Occipital lobe (tissue), 3 donors: ENCODE measurements at places on chromosomes 6 and 20.
A peak's percentile ranks its signal among the peaks of the same experiment; 100 is the strongest.

GRCh38 chr20:38554986-38555385, 26.0 kb upstream of the ADIG start:
- DNase-seq, result no peak

DNA sequence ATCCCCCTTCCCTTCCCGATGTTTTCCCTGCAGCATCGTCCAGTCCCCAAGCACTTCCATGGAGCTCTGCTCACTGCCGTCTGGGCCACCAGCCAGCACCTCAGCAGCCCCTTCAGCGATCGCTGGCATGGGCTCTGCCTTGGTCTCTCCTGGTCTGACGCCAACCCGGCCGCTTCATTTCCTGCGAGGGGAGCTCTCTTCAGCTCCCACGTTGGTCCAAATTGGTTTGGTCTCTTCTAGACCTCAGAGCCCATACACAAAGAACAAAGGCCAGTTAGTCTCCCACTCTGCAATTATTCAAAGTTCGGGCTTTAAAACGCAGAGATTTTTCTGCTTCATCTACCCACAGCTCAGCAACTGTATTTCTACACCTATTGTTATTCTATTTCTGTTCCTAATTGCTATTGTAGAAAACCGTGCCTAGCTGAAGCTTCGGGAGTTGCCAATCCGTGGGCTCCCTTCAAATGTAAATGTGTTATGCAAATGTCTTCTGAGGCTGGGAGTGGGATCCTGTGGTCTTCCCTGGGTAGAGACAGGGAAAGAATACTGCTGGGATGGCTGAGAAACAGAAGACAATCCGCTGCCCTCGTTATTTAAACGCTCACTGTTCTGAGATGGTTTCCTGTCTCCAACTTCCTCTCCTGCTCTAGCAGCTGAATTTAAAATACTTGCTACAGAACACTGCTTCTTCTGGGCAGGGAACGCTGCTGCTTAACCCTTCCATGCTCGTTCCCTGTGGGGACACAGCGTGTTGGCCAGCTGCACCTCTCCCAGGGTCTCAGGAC, 154.2 kb upstream of the QKI start:
- DNase-seq, result peak; percentile 46

DNA sequence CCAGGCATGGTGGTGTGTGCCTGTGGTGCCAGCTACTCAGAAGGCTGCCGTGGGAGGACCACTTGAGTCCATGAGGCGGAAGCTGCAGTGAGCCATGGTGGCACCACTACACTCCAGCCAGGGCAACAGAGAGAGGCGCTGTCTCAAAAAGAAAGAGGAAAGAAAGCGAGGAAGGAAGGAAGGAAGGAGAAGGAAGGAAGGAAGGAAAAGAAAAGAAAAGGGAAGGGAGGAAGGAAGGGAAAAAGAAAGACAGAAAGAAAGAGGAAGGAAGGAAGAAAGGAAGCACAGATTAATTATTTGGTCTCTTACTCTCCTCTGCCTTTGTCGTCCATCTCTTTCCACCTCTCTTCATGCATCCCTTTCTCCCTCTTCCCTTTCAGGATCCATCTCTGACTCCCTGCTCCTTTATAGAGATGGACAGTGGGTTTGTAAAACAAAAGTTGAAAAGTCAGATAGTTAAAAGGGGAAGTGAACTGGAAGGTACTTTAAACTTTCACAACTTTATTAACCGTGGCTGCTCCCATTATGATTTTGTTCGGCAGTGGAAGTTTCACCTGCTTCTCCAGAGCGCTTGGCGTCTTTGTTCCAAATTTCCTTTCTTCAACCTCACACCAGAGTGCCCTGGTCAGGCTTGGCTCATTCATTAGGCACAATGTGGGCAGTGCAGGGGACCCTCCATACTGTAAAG, 1.5 kb downstream of the HLA-DQA1 start:
- no peak for DNase-seq

DNA sequence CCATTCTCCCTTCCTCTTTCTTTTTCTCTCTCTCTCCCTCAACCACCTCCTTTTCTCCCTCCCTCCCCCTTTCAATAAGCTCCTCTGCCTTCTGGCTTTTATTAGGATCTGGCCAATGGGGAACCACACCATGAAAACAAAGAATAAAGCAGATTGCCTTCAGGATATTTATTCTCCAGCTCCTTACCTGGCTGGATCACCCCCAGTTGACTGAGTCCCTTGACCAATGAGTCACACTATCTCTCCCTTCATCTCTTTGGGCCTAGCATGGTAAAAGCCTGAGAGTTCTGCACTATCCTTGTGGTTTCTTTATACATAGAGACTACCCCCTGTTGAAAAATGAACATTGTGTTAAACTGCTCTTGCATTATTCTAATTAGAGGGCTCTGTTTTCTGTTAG, 476.8 kb downstream of the EPHA7 start:
- DNase-seq, result no peak

- peak; percentile 11 for DNase-seq
These were observed 48.9 kb downstream of the ANKRD60 start for GRCh38 chr20:58179432-58180099.

DNA sequence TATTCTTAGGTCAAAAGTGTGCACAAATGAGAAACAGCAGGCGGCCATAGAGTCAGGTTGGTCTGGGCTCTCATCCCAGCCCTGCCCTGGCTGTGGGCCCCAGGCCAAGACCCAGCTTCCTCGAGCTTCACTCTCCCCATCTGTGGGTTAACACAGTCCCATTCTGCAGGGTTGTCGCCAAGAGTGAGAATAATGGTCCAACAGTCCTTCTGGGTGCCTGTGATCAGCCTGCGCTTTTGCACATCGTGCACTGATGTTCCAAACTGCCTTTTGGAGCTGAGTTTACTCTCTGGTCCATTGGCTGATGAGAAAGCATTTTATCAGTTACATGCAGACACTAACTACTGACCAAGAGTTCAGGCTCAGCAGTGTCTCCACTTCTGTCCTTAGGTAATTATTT, 82.6 kb downstream of the INSM1 start:
- DNase-seq, result peak; percentile 21

GRCh38 chr20:54123587-54124180, 50.1 kb downstream of the CYP24A1 start:
- no peak for DNase-seq

DNA sequence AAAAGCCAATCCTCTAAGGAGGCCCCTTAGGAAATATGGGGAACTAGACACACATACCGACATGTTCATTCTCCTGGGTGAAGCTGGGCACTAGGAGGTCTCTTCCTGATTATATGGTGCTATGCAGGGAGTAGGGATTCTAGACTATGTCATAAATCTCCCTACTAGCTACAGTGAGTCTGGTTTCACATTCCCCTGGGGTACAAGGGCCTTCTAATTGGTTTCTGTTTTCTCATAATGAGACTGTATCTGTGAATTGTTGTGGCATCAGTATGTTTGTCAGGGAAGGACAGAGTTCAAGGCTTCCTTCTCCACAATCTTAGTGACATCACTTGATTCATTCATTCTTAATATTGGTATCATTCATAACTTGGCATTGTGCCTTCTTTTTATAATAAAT, 103.5 kb downstream of the TINAG start:
- DNase-seq, result no peak

- no peak for DNase-seq
These were observed 461.6 kb downstream of the ADGRB3 start for GRCh38 chr6:69096681-69097080.

DNA sequence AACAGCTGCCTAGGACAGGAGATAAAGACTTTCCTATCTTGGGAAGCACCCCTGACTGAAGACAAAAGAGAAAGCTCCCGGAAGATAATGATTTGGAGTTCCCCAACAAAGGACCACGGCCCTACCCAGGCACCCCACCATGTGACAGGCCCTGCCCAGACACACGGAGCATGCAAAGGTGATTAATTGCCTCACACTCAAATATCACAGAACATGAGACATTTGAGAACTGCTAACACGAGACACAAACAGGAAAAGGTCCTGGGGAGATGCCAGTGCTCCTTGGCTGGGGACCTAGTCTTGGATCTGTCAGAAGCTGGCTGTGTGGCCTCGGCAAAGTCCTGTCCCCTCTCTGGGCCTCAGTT, 82.5 kb upstream of the PTPN1 start:
- no peak for DNase-seq

- DNase-seq, result no peak
These were observed 34.7 kb upstream of the TOP1 start for GRCh38 chr20:40993794-40994540.

DNA sequence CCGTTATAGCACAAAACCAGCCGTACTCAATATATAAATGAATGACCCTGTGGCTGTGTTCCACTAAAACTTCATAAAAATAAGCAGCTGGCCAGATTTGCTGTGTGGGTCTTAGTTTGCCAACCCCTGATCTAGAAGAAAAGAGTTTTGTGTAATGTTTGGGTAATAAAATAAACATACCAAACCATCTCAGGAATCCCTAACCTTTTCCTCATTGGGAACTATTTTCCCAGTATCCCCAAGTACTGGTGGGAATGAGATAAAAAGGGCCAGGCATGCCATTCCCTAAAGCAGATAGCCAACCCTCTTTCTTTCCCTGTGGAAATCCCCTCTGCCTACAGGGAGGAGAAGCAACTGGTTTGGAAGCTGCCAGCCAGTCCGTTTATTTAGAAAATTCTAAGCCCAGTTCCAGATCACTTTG, 169.1 kb upstream of the AKAP12 start:
- DNase-seq, result no peak

GRCh38 chr6:120700001-120700400, 634.3 kb downstream of the TBC1D32 start:
- no peak for DNase-seq

DNA sequence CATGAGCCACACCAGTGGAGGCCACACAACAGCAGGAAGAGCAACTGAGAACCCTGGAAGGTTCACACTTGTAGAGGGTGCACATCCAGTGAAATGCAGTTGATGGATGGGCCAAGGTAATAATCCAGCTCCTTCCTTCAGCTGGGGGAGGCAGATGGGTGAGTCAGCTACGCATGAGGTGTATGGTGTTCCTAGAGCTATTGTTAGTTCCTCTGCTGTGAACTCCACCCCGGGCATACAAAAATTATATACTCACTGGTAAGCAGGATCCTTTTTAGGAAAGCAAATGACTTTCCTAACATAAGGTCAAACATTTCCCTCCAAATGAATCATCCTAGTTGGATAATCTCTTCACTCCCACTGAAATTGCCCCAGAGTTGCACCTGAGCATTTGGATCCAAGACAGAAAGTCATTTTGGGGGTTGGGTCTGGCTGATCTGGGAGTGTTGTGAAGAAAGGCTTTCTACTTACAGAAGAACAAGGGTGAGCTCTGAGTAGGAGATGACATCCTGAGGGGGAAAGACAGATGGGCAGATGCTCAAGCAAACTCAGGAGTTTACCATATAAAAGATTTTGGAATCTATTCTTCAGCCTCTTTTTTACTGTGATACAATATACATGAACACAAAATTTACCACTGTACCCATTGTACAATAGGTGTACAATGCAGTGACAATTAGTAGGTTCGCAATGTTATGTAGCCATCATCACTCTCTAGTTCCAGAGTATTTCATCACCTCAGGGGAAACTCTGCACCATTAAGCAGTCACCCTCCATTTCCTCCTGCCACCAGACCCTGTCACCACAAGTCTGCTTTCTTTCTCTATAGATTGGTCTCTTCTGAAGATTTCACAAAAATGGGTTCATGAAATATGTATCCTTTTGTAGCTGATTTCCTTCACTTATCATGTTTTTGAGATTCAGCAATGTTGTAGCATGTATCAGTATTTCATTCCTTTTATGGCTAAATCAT, 11.1 kb downstream of the HLA-F start:
- no peak for DNase-seq

- no peak for DNase-seq
These were observed 42.6 kb downstream of the DLL1 start for GRCh38 chr6:170248111-170248805.

DNA sequence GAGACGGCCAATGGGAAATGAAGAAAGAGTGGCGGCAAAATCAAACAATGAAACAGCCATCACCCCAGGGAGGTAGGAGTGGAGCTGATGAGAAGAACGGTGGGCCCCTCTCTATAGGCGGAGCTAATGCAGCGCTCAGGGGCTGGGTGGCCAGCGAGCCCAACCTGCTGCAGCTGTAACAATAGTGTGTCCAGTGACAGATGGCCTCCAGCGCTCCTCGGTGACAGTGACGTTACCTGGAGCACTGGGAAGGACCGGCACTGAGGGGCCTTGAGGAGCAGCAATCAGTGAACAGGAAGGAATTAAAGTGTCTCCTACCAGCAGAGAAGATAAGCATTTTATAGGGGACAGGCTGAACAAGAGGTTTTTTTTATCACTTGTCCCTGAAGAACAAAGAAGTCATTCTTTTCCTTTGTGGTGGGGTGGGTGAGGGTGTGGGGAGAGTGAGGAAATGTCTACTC, 81.6 kb downstream of the FOXA2 start:
- no peak for DNase-seq

DNA sequence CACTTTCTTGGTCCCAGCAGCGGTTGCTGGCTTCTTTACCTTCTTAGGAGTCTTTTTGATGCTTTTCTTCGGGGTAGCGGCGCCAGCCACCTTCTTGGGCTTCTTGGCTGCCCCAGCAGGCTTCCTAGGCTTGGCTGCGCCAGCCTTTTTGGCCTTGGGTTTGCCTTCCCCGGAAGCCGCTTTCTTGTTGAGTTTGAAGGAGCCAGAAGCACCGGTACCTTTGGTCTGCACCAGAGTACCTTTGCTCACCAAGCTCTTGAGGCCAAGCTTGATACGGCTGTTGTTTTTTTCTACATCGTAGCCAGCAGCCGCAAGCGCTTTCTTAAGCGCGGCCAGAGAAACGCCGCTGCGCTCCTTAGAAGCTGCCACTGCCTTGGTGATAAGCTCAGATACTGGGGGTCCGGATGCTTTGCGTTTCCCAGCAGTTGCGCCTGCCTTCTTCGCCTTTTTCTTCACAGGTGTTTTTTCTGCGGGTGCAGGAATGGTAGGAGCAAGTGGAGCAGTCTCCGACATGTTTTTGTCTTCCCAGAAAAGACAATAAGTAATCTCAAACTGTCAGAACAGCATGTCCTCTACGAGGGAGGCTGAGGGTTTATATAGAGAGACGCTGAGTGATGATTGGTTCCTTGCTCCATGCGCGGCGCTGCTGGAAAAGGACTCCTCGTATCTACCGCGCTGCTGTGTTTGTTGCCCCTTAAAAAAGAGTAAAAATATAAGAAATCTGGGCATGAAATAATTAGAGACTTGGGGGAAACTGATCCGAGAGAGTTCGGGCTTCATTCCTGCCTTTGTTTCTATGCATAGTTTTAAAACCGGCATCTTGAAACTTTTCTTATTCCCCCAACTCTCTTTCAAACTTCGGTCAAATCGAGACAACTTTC, 130.3 kb upstream of the BTN3A2 start:
- DNase-seq, result no peak

- DNase-seq, result no peak
These were observed 187.3 kb upstream of the FOXA2 start for GRCh38 chr20:22771706-22772105.

DNA sequence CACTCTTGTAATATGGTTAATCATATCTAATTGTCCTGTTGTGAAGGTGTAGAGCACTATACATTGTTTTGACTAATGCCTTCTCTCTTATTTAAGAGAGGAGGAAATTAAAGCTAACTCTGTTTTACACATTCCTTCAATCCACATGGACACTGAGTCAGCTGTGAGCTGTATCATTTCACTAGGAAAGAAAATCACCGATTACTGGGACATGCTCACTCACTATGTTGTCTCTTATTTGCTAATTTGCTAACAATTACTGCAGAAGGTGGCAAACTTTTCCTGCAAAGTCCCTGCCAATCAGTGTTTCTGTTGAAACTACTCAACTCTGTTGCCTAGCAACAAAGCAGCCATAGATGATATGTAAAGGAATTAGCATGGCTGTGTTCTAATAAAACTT, 98.2 kb downstream of the BCAS1 start:
- DNase-seq, result no peak
